T-helper 1 cell (primary cell): ENCODE measurements at places on chromosomes 6 and 20.

GRCh38 chr6:74451953-74452352 is 753.9 kb downstream of the COL12A1 start:
- DNase-seq: no peak

DNA sequence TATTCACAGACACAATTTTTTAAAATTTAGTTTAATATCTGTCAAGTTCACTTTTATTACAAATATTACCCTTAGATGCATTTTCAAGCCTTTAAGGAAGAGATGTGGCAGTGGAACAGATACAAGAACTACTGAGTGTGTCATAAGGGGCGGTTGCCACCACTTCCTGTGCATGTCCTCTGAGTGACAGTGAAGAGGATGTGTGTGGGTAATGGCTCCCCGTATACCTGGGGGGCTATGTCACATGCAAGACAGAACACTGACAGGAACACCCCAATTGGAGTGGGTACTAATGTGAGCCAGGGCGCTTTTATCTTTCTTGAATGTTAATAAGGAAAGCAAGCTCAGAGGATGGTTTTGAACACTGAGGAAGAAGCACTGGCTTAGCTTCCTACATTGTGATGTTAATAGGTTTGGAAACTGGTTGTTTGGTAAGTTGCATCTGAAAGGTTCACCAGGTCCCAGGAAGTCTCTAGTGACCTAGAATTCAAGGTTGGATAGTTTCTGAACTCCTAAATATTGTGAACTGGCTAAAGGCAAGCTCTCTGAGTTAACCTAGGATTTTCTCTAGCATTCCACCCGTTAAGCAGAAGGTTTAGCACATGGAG is 83.4 kb upstream of the ASF1A start:
- peak; percentile 56 for DNase-seq

DNA sequence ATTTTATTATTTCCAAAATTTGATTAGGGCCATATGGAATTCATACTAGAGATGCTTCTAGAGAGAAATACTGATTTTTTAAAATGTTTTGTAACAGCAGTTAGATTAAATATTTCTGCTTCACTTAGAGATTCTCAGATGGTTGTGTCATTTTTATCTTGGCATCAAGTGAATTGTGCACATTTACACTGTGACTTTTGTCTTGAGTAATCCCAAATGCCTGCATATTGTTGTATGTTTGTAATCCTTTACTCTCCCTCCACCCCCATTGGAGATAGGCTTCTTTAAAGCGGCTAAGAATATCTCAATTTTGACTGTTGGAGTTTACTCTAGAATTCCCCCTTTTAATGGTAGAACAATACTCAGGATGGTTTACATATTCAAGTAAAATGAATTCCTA is 19.0 kb downstream of the STX16 start:
- no peak for DNase-seq

DNA sequence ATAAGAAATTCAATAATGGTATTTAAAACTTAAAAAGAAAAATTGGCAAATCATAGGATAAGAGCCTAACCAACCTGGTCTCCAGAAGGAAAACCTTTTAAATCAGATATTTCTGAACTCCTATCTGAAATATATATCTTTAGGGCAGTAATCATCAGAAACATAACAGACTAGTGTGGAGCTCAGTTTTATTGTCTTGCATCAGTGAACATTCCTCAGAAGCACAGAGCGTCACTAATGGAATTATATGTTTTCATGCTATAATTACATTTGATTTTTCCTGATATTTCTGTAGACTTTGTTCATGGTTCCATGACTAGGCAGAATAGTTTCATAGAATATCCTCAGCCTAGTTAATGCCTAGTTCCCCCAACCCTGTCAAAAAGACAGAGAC is 262.2 kb downstream of the EYA4 start:
- no peak for DNase-seq

DNA sequence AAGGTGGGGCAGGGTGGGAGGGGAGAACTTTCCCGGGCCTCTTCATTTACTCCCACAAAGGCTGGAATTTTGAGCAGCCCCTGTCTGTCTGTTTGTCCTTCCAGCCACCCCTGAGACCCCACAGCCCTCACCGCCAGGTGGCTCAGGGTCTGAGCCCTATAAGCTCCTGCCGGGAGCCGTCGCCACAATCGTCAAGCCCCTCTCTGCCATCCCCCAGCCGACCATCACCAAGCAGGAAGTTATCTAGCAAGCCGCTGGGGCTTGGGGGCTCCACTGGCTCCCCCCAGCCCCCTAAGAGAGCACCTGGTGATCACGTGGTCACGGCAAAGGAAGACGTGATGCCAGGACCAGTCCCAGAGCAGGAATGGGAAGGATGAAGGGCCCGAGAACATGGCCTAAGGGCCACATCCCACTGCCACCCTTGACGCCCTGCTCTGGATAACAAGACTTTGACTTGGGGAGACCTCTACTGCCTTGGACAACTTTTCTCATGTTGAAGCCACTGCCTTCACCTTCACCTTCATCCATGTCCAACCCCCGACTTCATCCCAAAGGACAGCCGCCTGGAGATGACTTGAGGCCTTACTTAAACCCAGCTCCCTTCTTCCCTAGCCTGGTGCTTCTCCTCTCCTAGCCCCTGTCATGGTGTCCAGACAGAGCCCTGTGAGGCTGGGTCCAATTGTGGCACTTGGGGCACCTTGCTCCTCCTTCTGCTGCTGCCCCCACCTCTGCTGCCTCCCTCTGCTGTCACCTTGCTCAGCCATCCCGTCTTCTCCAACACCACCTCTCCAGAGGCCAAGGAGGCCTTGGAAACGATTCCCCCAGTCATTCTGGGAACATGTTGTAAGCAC is 46.0 kb upstream of the TTPAL start:
- DNase-seq: no peak

DNA sequence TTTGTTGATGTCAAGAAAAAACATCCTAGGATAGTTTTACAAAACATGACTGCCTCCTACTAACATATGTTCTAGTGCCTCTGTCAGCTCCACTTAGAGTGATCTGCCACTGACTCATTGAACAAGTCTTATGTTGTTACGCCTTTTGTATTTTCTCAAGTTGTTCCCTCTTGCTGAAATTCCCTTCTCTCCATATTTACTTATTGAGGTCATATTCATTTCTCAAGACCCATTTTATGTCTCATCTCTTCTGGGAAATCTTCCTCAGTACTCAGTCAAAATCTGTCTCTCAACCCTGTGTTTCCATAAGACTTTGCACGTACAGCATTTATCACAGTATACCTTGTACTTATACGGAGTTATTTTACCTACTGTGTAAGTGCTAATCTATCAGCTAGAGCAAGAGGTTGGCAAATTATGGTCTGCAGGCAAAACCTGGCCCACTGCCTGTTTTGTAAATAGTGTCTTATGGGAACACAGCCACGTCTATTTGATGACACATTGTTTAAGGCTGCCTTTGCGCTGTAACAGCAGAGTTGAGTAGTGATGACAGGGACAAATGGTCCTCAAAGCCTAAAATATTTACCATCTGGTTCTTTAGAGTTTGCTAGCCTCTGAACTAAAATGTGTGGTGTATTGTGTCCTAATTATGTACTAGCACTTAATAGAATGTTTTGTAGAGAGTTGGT is 83.4 kb downstream of the ADGRB3 start:
- DNase-seq: no peak

DNA sequence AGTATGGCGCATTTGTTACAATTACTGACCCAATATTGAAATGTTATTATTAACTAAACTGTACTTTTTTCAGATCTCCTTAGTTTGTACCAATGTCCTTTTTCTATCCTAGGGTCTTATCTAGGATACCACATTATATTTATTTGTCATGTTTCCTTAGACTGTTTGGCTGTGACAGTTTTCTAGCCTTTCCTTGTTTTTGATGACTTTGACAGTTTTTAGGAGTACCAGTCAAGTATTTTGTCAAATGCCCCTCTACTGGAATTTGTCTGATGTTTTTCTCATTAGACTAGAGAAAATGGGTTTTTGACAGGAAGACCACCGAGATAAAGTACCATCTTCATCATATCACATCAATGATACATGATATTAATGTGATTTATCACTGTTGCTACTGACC is 14.6 kb downstream of the CCNC start:
- DNase-seq: no peak

DNA sequence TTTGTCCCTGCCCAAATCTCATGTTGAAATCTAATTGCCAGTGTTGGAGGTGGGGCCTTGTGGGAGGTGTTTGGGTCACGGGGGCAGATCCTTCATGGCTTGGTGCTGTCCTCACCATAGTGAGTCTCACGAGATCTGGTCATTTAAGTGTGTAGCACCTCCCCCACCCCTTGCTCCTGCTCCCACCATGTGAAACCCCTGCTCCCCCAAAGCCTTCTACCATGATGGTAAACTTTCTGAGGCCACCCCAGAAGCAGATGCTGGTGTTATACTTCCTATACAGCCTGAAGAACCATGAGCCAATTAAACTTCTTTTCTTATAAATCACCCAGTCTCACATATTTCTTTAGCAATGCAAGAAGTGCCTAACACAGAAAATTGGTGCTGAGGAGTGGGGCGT is 19.9 kb upstream of the THBS2 start:
- no peak for DNase-seq

DNA sequence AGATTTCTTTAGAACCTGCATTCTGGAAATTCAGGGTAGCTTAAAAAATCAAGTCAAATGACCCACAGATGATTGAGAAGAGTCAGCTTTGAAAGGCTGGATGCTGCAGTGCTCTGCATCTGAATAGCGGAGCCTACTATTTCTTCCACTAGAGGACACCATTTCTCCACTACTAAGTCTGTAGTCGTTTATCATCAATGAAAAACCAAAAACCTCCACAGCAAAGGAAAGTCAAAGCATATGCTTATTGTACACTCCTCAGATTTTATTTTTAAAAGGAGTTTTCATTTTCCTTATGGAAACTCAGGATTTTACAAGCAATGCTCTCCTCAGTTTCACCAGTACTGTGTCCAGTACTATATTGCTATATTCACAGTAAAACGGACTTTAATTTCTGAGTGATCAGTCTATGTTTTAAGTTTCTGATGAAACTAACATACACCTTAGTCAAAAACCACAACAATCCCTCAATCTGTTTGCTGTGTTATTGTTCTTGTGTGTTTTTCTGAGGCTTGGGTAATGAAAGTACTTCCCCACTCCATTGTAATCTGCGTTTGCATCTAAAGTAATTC is 50.5 kb upstream of the ENPP5 start:
- no peak for DNase-seq

DNA sequence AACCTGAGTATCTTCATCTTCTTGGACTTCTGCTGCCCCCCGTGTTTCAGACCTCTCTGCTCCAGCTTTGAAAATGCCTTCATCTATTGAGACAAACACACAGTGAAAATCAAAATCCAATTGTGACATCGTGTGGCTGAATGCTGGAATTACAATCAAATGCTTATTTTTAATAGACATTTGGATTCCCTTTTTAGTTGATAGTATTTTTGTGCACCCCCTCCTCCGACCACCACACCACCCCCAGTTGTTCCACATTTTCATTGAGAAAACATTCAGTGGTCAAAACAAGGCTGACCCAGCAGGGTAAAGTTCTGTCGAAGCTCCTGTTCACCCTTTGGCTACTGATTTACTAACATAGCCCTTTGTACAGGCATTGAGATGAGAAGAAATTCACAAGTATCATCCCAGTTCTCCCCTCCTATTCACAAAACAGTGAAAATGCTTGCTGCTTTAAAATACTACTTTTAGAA is 79.0 kb downstream of the NRSN1 start:
- DNase-seq: no peak

DNA sequence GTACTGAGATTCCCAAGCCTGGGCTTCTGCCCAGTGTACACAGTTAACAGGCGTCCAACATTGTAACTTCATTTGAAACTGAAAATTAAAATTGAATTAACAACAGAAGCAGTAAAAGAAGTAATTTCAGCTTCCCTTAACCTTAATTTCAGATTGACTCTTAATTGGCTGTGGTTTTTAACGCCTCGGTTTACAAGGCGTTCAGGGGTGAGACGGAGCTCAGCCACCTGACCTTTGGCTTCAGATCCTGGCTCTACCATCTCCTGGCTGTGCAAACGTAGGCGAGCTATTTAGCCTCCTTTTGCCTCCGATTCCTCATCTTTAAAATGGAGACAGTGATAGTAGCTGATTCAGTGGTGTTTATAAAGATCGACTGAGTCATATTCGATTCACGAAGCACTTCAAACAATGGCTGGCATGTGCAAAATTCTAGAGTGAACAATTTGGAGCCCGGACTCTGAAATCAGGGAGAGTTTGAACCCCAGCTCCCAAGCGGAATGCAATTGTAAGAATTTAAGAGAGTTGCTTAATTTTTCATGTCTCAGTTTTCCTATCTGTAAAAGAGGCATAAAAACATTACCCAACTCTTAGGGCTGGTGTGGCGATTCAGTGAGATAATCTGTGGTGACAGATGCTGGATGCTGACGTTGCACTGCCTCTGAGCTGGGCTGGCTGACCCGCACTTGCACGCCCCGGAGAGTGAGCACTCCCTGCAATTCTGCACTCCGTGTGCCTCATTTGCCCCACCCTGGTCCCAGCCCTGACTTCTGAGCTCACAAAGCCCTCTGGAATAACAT is 23.5 kb upstream of the OCSTAMP start:
- no peak for DNase-seq

- no peak for DNase-seq
These were observed 144.9 kb downstream of the TFAP2A start for GRCh38 chr6:10269814-10270472.

- no peak for DNase-seq
These were observed 55.4 kb downstream of the ZBTB2 start for GRCh38 chr6:151335930-151336329.

DNA sequence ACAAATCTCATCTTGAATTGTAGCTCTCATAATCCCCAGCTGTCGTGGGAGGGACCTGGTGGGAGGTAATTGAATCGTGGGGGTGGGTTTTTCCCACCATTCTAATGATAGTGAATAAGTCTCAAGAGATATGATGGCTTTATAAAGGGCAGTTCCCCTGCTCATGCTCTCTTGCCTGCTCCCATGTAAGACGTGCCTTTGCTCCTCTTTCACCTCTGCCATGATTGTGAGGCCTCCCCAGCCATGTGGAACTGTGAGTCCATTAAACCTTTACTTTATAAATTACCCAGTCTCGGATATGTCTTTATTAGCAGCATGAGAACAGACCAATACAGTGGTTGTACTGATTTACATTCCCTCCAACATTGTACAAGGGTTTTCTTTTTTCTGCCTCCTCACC is 69.7 kb downstream of the SUN5 start:
- DNase-seq: no peak

GRCh38 chr20:48697845-48698491 is 129.8 kb downstream of the PREX1 start:
- no peak for DNase-seq

DNA sequence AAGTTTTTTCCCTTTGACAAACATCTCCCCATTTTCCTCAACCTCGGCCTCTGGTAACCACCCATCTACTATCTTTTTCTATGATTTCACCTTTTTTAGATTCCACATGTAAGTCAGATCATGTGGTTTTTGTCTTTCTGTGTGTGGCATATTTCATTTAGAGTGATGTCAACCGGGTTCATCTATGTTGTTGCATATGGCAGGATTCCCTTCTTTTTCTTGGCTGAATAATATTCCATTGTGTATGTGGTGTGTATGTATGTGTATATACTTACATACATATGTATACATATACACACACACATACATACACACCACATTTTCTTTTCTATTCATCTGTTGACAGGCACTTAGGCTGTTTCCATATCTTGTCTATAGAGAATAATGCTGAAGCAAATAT is 22.2 kb upstream of the PHIP start:
- no peak for DNase-seq

- no peak for DNase-seq
These were observed 45.9 kb upstream of the ZNFX1 start for GRCh38 chr20:49323622-49324238.
